ENCODE measurements at places on chromosomes 7 and 10.

DNA sequence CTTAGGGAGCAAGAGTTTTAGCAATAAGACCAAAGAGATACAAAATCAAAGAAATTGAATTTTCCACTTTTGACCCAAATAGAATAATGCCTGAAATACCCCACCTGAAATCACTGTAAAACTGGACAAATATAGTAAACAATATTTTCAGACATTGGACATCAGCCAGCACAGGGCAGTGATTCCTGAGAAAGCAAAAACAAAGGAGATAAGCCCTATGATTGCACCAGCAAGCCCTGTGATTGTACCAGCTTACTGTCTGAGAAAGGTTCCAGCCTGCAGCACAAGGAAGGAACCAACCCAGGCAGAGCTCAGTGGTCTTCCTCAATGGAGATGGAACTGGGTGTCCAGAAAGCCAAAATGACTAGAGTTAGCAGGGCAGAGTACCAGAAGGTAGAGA, 10.3 kb downstream of the TMEM106B start:
- no peak for DNase-seq

DNA sequence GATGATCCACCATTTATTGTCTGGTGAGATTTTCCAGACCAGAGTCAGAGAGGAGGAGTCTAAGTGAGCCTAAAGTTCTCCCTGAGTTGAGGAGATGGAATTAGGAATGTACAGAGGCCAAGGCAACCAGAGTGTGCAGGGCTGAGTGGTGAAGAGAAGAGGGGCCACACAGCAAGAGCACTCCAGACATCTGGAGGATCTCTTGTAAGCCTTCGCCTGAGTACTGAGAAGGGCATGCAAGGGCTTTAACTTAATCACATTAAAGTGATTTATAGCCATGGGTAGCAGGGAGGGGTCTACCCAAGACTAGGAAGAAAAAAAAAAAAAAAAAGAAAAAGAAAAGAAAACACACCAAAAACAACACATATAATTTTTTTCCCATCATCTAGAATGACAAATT, 1190.4 kb downstream of the GATA3 start:
- no peak for DNase-seq

DNA sequence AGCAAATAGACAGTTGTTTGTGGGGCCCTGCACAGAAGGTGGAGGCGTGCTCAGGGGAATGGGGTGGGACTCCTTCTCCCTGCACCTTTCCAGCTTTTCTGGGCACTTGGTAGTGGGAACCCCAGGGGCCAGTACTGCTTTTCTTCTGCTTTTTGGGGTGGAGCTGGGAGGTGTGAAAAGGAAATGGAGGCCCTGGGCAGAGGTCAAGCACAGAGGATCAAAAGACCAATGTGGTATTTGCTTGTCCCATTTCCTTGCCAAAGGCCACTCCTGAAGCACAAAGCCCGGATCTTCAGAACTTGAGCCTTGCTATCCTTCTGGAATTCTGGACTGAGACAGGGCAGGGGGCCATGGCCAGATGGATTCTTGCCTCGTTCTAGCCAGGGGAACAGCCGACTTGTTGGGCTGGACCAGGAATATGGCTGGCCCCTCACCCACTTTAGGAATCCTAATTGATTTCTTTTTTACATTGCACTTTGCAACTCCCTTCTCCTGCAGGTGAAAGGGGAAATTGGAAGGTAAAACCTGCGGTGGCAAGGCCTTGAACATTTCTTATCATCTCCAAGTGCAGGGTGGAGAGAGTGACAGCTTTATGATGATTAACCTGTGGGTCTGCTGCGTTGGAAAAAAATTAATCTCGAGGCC, 26.5 kb downstream of the ADRA2A start:
- no peak for DNase-seq

GRCh38 chr7:5528071-5528814, 104.6 kb upstream of the TNRC18 start:
- no peak for DNase-seq

DNA sequence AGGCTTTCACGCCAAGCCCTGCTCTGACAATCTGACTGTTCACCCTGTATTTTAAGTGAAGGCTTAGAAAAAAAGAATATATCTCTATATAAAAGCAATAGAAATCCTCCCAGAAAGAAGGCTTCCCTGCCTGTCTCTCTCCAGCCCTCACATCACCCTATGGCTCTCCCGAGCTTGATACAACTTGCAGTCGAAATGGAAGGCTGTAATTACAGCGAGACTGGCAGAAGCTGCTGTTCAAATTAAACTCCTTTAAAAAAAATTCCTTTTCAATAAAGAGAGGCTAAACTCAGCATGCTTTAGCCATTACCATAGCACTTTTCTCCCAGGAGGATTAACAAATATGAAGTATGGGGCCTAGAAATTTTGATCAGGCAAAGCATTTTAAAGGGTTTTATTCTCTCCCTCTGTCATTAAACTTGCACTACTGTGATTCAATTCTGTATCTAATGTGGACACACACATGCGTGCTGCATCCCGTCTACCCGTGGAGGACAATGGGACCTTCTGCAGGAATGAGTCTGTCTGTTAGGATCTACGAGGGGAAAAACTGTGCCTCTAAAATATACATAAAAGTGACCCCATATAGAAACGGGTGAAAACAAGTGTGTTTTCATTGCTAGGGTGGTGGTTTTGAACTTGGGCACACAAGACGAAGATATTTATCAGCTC, 223.8 kb downstream of the USP6NL start:
- DNase-seq, result no peak

DNA sequence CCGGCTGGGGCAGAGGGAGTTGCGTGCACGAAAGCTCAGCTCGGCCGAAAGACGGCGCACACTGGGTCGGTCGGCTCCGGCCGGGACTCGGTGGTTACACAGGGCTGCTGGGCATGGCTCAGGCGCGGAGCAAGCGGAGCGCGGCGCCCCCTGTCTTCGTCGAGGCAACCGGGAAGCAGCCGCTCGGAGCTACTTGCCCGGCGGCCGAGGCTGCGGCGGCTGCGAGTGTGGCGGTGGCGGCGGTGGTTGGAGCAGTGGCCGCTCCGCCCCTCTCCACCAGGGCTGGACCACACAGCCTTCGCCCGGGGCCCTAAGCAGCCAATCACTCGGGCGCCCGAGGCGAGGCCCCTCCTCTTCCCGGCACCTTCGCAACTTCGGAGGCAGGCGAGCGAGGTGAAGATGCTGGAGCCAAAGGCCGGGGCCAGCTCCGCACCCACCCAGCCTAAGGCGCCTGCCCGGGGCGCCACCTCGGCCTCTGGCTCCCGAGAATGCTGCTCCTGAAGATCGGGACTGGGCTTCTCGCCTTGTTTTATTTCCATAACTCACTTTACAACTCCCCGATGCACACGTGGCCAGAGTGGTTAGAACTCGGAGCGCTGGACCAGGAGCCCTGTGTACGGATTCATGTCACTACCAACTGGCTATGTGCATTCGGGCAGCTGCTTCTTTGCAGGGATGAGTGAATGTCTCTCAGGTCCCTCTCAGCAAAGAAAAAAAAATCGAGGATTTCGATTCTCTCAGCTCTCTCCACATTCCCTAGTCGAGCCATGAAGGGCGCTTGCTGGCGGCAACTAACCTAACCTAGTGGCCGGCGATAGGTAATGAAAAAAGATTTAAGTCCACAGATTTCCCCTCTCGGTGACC, at the start of gene TLL2:
TLL2 (minus strand) TSS at position 229 of the 864 bp plus-strand sequence. CDS start 241 bp downstream, outside the sequence.
- DNase-seq, result peak; percentile 94

- DNase-seq, result peak; percentile 64
These were observed 6.0 kb downstream of the PRR15 start for GRCh38 chr7:29569648-29570047.

GRCh38 chr7:91416155-91416865, 152.1 kb downstream of the FZD1 start:
- peak; percentile 39 for DNase-seq

GRCh38 chr7:54546081-54546985, 4.2 kb downstream of the VSTM2A start:
- DNase-seq, result no peak

DNA sequence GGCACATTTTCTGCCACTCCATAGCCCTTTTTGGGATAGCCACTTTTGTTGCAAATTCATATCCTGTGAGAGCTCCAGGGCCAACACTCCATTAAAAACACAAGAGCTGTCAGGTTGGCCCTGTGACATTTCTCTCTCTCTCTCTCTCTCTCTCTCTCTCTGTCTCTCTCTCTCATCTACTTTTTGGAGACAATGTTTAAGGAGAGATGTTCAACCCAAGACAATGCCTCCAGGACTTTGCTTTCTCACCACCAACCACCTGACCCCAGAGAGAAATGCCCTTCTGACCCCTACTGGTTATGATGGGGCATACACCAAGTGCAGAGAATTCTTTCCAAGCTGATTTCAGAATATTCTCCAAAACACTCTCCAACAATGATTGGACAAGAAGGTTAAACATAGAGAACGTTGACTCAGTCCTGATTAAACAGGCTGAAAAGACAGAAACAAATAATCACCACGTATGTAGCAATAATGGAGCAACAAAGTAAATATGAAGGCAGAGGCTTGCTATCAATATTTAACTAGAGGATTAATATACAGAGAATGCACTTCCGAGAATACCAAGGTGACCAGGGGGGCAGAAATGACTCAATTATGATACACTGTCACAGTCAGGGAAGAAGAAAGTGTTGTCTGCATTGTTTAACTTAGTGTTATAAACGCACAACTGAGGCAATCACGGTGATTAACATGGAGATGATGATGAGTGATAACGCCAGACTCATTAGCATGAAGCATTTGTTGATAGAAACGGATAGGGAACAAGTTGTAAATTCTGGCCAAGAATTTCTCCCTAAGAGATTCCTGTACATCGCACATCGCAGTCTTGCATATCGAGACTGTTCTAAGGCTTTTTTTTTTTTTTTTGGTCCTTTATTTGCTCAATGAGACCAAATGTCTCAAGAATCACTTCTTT, 178.5 kb downstream of the NRP1 start:
- DNase-seq, result peak; percentile 21

DNA sequence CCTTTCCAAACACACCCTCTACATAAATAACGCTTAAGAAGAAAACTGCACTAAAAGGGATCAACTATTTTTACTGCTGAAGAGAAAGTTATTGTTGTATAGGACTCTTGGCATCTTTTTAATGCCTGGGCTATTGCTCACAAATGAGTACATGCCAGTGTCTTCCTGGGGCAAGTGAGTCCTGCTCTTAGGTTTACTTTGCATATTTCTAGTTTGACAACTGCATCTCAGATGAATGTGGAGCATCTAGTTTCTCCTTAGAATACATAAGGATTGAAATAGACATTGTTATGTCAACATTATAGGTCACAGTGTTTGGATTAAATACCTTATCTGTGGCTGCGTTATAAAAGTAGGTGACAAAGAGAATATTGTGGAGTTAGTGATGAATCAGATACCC, 44.5 kb downstream of the PSMC2 start:
- no peak for DNase-seq

DNA sequence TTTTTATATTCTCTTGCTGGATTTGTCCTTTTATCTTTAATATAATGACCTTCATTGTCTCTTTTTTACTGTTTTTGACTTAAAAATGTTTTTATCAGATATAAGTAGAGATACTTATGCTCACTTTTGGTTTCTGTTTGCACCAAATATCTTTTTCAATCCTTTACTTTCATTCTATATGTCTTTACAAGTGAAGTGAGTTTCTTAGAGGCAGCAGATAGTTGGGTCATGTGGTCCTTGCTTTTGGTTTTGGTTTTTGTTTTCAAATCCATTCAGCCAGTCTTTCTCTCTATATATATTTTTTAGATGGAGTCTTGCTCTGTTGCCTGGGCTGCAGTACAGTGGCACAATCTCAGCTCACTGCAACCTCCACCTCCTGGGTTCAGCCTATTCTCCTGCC, 932.4 kb upstream of the LRRTM3 start:
- DNase-seq, result no peak

GRCh38 chr7:138797715-138798320, at the start of the genes ATP6V0A4 and TMEM213:
Gene ATP6V0A4, minus strand, starts transcription at chr7:138798196. Its CDS starts 26,949 bp downstream, at chr7:138771247.
Gene TMEM213, plus strand, starts transcription at chr7:138797994. Its CDS starts 111 bp downstream, at chr7:138798105.
- no peak for DNase-seq

DNA sequence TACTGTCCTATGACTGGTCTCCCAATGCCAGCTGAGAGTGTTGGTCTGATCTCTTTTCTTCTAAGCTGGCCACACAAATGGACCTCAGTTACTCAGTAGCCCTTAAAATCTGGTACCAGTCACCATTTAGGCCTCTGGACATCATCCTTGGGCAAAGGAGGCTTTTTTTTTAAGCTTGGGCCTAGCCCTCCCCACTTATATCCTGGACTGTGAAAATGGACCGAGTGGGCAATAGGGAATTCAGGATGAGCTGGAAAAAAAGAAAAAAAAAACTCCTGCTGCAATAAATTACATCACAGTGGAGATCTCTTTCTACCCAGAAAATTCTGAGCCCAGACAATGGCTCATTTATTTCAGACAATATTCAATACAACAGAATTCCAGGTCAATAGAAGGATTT, 68.4 kb downstream of the PARP12 start:
- no peak for DNase-seq

- peak; percentile 29 for DNase-seq
These were observed 65.6 kb downstream of the HBP1 start for GRCh38 chr7:107234436-107234835.

DNA sequence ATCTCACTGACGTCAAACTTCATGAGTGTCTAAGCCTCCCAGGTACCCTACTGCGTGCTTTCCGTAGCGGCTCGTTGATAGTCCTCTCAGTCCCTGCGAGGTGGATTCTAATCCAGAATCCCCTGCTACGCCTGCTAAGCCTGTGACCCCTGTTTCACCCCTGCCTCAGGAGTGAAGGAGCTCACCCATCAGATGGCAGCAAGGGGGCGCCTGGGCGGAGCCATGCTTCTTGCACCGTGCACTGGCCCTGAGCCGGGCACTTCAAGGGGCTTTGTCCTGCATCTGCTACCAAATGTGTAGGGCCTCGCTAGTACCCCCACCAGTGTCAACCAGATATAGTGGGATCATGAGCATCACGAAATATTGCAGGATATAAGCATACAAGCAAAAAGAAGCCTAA, 918 bp upstream of the STRA8 start:
- DNase-seq, result peak; percentile 40

DNA sequence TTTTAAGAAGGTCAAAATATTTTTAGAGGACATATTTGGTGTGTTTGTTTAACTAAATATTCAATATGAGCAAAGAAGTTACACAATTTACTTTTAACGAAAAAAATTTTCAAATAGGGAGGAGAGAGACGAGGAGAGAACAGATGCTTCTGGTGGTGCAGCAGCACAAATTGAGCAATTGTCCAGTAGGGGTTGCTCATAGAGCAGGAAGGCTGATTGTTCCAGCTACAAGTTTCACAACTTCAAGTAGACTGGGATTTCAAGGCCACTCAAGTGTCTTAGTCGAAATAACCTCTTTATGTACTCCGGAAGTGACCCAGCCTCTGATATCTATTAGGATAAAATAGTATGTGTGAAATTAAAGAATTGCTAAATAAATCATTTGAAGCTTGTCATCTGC, 197.9 kb downstream of the HDAC9 start:
- peak; percentile 26 for DNase-seq

GRCh38 chr7:39459636-39460035, 106.6 kb upstream of the YAE1 start:
- DNase-seq, result no peak
